ENCODE measurements at places on chromosomes 7 and 10.

DNA sequence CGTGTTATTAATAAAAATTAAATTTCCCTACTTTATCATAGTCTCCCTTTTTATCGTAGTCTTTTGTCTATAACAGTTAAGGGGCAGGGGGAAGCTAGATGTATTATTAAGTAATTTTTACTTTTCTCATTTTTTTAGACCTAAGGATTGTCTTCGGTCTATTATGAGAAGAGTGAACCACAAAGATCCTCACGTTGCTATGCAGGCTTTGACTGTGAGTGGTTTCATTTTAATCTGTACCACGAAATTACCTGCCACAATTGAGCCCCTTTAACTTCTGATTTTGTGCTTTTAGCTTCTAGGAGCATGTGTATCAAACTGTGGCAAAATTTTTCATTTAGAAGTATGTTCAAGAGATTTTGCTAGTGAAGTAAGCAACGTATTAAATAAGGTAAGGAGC lies 40.6 kb downstream of the STAM start:
- no peak for DNase-seq

DNA sequence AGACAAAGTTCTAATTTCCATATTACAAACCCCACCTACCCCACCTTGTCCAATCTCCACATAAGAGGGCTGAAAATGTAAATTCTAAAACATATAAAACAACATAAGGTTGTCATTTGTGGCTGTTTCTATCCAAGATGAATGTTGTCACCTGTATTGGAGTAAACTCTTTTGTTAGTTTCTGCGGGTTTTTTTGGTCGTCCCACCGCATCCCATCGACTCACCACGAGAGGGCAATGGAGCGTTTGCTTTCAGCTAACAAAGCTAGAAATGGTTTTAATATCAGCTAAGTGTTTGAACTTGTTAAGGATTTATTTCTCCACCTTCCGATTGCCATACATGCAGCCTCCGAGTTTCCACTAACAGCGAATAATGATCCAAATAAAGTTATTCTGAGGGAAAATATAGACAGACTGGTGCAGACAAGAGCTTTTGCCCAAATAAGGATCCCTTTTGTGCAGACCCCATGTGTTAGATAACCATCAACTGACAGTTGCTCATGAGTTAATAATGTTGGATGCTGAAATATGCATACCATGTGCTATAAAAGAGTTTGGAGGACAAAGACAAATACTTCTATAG lies 137.2 kb downstream of the ARID5B start:
- peak; percentile 82 for DNase-seq

GRCh38 chr10:98301664-98302319 lies 33.8 kb upstream of the LOXL4 start:
- no peak for DNase-seq

DNA sequence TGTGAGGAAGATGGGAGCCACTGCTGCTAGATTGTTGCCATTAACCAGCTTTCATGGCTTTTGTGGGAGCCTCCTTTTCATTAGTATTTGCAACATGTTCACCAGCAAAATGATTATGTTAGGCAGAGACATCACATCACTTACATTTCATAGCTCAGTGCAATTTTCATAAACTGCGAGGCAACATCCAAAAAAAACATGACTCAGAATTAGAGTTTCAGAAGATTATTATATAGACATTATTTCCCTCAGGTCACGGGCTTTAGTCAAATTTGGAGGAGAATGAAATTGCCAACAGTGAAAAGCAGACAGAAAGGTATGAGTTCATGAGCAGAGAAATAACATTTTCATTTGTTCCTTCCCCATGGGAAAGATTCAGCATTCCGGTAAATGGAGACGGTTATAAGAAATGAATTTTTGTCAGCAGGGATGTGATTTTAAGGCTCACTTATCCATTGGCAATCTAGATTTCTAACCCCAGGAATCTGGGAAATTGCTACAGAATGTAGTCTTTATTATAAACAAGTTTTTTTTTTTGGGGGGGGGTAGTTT lies 573.2 kb downstream of the AUTS2 start:
- DNase-seq: no peak

GRCh38 chr7:151387161-151388006 lies 22.5 kb downstream of the WDR86 start:
- DNase-seq: no peak

- no peak for DNase-seq
These were observed 169.5 kb downstream of the FANK1 start for GRCh38 chr10:126065751-126066377.

- DNase-seq: no peak
These were observed 6.3 kb downstream of the PITX3 start for GRCh38 chr10:102234888-102235597.

- DNase-seq: no peak
These were observed 223.9 kb downstream of the C7orf25 start for GRCh38 chr7:42688056-42688371.

GRCh38 chr7:20798081-20798693 lies 11.5 kb upstream of the SP8 start:
- DNase-seq: no peak

GRCh38 chr7:42065942-42066341 lies 171.1 kb downstream of the GLI3 start:
- DNase-seq: no peak

DNA sequence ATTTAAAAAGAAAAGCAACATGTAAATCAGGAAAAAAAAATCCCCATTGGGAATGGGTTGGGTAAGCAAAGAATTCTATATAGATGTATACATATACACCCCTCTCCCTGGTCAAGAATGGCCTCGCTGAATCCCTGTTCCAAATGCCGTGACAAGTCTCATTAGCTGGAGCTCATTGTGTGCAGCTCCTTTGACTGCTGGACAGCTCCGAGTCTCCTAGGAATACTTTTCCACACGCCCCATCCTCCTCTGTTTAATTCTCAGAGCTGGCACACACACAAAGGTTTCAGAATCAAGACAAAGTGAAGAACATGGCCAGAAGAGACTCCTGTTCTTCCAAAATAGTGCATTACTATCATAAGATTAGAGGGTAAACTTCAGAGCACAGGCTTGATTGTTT lies 130.9 kb upstream of the MKLN1 start:
- no peak for DNase-seq

- no peak for DNase-seq
These were observed 251.2 kb downstream of the POU6F2 start for GRCh38 chr7:39228946-39229345.

DNA sequence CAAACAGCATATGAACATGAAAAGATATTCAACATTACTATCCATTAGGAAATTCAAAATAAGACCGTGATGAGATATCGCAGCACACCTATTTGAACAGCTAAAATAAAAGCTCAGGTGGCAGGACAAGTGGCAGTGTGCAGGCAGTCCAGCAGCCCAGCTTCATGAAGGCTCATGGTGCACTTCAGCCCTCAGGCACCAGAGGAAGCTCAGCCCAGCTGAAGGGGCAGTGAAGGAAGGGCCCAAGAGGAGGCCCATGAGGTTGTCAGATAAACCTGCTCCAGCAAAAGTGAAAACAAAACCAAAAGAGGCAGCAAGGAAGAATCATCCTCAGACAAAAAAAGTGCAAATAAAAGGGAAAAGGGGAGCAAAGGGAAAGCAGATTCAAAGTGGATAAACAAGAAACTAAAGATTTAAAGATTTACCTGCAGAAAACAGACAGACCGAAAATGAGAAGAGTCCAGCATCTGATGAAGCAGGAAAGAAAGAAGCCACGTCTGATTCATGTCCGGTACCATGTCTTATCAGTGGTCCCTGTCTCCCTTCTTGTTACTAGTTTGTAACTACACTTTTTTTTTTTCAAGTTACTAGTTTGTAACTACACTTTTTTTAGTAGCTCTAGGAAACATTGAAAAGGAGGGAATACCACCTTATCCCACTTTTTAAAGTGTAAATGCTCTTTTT lies 15.0 kb upstream of the FAM24B start:
- no peak for DNase-seq

DNA sequence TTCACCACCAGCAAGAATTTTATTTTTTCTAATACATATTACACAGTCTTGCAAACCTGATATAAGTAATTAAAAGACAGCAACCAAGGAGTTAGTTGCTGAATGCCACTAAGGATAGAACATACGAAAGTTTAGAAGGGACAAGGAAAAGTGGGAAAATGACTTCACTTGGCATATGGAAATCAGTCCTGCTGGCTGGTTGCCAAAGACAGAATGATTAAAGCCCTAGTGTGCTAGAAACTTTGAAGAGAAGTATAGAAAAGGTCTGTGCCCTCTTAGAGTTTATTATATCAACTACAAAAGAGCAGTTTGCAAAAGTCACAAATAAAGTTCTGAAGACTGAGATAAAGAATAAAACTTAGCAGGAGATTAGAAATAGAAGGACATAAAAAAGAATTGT lies 5.8 kb upstream of the YAE1 start:
- no peak for DNase-seq

DNA sequence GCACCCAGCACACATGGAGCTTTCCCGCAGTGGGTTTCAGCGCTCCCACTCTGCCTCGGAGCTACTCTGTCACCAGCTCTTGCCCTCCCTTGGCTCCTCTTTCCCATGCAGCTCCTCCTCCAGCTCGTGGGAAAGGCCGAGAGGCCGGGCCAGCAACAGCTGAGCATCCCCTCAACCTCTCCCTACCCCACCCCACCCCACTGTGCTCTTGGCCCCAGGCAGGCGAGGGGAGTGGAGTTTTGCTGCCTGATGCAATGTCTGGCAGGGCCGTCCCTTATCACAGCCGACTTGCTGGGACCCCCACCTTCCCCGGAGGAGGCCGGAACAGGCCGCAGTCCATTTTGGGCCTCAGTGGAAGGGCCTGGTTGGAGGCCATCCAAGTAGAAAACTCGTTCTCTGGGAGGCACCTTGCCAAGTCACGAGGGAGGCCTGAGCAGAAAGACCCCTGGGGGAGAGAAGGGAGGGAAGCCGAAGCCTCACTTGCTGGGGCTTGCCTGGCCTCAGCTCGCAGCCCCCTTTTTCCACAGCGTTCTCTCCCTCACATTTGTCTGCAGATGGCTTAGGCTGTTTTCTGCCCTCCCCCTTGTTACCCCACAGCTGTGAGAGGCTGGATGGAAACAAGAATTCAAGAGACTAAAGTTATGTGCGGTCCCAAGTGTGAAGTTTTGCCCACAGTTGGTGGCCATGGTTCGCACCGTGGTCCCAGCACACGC lies 35.3 kb downstream of the CHST3 start:
- no peak for DNase-seq

DNA sequence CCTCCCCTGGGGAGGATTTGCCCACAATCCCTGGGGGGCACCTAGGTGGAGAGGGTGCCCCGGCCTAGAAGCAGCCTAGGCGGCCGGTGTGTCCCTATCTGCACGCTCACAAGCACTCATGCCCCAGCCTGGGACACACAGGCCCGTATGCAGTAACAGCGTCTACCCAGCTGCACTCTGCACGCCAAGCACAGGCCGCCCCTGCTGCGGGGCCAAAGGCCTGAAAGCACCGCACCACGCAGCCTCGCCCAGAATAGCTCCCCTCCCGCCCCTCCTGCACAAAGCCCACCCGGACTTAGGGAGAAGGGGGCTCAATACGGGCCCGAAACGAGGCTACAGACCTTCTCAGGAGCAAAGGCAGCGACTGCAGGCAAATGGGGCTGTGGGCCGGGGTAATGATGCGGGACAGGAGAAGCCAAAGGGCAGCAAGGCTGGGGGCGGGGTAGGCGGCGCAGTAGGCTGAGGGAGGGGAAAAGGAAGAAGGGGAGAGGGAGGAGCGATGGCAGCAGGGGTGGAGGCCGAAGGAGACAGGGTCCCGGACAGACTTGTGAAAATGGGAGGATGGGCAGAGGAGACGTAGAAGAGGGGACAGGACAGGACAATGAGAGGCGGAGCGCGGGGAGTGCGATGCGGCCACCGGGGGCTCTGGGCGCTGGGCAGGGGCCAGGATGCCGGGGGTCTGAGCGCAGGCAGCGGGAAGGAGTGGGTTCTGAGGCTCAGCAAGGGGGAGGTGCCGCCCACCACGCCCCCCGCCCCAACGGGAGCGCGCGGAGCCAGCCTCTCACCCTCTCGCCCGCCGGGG lies 544 bp downstream of the GPRIN2 start:
- peak; percentile 5 for DNase-seq

DNA sequence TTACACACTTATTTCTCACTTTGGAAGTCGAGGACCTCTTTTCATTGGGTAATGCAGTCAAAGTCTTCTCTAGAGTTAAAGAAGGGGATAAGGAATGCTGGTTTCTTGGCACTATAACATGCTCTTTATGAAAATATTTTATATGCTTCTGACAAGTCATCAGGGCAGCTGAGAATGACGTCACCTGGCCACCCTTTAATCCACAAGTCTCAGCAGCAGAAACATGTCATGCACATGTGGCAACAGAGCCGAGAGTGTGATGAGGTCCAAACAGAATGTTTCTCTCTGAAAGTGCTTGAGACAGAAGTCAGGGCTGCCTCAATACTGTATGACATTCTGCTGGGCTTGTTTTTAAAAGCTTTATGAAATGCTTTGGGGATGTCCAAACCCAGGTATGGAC lies 63.5 kb upstream of the C10orf90 start:
- DNase-seq: no peak

- peak; percentile 68 for DNase-seq
These were observed 191.2 kb upstream of the PRSS1 start for GRCh38 chr7:142557971-142558582.

DNA sequence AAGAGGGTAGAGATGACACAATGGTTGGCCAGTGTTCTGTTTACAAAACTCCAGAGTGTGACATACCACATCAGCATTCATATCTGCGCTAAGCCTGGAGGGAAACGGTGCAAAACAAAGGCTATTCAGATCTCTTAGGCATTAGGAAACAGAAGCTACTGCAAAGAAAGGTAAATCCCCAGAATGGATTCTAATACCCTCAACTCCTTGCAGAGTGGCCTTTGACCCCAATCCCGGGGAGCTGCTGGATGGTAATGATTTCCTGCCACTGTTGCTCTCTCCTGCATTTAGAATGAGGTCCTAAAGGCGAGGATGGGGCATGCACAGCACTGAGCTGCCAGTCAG lies 65.2 kb downstream of the AOAH start:
- DNase-seq: no peak

DNA sequence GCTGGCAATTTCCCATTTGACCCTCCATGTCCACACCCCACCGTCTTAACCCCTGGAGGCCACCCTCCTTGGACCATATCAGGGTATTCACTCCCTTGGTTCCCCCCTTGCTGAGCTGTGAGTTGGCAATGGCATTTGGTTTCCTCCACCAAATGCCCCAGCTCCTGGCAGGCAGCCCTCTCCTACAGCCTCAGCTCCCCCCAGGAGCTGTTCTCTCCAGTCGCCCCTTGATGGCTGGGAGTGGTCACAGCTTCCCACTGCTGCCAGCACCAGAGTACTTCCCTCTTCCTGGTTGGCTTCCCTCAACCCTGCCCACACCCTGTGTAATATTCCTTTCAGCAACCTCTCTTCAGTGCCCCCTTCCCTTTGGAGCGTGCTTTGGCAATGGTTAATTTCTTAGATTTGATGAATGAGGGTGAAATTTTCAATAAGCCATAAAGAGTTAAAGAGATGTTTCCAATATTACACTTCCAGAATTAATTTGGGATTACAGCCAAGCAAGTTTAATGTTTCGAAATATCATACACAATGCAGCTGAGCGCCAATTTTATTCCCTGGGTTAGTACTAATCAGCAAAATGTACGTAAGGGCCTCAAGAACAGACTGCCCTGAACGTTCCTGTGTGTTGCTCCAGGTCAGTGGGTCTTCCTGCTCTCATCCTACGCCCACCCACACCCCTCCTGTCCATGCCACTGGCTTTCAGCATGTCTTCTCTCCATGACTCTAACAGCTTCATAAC lies 207.1 kb upstream of the NFE2L3 start:
- DNase-seq: no peak
